ENCODE measurements at places on chromosomes 13 and 19.

DNA sequence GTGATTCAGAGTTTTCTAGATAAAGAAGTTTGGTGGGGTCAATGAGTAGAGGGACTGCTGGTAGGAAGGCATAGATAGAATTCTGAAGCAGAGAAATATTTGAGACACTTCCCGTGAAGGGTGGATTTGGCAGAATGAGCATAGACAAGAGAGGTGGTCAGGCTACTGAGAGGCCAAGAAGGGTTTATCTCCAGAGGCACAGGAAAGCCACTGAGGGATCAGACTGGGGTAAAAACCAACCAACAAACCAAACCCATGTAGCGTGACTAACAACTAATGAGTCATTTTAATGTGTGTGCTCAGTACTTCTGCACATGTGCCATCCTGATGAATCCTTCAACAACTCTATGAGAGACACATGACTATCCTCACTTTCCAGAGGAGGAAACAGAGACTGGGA lies 60.0 kb upstream of the SERP2 start:
- no peak for DNase-seq

DNA sequence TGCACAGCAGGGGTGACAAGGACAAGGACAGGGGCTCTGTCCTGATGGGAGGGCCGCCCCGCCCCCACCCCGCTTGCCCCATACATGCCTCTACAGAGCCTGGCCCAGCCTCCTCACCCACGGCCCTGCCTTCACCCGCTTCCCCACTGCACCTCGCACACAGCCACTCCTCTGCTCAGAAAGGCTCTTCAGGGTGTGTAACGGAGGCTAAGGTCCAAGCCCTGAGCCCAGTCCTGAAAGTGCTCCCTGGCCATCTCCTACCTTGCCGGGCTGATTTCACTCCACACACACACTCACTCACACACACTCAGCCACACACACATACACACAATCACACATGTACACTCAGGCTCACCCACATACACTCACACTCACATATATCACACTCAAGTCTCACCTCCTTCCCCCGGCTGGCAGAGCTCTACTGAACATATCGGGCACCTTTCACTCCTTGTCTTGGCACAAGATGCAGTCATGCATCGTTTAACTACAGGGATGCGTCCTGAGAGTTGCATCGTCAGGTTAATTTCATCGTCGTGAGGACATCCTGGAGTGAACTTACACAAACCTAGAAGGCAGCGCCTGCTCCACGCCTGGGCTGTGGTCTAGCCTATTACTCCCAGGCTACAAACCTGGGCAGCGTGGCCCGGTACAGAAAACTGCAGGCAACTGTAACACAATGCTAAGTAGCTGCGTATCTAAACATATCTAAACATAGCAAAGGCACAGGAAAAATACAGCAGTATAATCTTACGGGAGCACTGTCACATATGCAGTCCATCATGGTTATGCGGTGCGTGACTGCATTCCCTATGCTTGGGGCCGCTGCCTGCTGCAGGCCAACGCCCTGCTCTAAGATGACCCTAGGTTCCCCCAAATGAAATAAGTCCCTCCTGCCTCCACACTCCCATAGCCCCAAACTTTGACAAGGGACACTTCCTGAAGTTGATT lies 13.1 kb downstream of the EPS15L1 start:
- no peak for DNase-seq

DNA sequence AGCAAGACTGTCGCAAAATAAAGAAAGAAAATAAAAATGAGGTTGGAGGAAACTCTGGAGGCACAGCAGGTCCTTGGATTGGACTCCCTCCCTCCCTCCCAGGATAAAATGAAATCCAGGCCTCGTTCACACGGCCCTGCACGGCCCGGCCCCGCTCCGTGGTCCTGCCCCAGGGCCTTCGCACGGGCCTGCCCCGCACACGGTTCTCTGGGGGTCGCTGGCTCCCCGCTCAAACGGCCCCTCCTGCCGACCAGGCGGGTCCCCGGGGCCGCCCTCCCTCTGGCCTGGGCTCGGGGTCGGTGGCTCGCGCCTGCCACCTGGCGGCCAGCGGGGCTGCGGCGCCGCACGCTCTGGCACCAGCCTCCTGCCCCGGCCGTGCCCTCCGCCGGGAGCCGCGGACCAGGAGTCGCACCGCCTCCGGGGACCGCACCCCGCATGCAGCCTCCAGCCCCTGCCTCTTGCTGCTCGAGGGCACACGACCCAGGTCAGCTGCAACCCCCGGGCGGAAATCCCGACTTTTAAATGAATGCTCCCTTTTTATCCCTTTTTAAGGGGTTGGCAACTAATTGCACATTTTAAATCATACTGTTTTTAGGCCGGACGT lies 1.5 kb upstream of the WDR18 start:
- peak; percentile 73 for DNase-seq

- DNase-seq: no peak
Measured at GRCh38 chr19:38467541-38468525, 34.3 kb downstream of the RYR1 start.

- DNase-seq: no peak
Measured at GRCh38 chr19:14476673-14477401, 1.7 kb upstream of the PTGER1 start.

- no peak for DNase-seq
Measured at GRCh38 chr19:5200844-5201243, 139.8 kb downstream of the PTPRS start.

GRCh38 chr13:25692099-25692498 lies 320.3 kb downstream of the ATP8A2 start:
- DNase-seq: no peak

Data from naive thymus-derived CD4-positive, alpha-beta T cell (primary cell).